ENCODE measurements at places on chromosomes 12 and 14.

DNA sequence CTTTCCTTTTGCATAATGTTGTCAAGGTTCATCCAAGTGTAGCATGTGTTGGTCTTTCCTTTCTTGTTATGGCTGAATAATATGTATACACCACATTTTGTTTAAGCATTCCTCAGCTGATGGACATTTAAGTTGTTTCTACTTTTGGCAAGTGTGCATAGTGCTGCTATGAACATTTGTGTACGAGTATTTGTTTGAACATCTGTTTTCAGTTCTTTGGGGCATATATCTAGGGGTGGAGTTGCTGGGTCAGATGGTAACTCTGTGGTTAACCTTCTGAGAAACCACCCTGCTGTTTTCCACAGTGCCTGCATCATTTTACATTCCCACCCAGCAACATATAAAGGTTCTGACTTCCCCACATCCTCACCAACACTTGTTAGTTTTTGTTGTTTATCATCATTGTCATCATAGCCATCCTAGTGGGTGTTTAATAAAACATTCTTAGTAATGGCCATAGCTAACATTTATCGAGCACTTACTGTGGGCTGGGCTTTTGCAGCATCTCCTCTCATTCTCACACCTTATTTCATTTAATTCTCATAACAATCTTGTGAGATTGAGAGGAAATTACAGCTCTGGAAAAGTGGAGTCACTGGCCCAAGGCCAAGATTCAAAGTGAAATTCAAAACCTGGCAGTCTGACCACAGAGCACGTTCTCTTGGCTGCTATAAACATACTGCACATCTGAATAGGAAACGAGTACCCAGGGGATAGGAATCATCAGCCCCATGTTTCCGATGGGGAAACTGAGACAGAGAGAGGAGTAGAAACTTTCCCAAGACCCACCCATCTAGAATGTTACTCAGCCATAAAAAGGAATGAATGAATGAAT lies 193.6 kb downstream of the KSR2 start:
- DNase-seq, result no peak

DNA sequence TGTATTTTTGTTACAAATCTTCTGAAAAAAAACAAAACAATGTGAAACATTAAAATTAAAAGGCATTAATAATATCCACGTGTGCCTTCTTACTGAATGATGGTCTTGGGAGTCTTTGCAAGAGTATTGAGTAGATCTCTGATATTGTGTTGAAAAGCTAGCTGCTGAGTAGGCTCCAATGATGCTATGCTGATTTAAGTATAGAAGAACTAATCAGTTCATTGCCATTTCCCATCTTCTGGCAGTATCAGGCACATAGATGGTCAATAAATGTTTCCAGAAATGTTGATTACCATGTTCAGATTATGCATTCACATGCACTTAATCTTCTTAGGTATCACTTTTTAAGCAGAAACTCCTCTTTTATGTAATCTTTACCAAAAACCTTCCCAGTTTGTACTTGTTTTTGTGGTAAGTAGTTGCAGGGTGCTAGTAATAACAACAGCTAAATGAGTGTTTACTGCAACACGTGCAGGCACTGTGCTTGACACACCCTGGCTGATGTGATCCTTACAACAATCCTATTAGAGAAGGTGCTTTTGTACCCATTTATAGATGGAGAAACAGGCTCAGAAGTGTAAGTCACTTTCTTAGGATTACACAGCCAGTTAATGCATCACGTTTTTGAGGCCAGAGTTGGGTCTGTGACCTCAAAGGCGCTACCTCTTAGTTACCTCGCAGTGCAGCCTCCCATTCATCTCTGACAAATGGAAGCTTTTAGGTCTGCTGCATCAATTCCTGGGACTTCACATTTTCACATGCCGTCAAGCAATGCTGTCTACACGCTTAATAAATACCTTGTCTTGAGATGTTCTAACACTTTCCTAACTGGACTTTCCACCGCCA lies 46.9 kb downstream of the EID3 start:
- no peak for DNase-seq

DNA sequence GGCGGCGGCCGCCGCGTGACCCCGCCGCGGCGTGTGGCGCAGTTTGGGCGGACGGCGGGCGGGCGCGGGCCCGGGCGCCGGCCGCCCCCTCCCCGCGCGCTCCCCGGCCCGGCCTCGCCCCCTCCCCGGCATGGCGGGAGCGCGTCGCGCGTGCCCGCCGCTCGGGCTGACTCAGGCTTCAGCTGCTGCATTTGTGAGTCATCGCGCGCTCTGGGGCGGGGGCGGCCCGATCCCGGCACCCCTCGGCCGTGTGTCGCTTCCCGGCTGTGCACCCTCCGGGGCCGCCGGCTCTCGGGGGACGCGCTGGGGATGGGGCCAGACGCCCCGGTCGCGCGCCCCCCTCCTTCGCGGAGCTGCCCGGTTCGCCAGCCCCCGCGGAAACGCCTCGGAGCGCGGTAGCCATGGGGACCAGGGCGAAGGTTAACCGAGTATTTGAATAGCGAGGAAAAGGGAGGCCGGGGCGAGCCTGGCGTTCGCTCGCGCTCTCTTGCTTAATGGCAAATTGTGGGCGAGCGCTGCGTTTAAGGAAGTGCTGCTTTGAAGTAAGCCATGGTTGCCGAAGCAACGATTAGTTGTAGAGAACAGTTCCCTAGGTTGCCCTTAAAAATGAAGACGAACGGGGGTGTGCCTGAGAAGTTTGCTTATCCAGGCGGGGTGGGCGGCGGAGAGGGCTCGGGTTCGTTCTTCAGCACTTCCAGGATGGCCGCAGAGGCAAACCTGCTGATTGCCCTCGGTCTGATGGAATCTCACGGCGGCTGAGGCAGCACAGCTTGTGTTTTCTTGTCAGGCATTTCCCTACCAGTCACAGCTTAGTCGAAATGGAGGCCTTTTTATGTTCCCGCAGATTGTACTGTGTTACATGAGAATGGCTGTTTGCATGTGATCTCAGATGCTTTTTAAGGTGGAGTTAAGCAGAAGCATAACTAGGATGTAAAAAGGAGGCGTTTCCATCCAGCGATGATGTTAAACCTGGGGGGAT lies 896 bp downstream of the EIF5 start:
- peak; percentile 75 for DNase-seq

- DNase-seq, result no peak
These were observed 550 bp downstream of the GNG2 start for GRCh38 chr14:51860825-51861499.

DNA sequence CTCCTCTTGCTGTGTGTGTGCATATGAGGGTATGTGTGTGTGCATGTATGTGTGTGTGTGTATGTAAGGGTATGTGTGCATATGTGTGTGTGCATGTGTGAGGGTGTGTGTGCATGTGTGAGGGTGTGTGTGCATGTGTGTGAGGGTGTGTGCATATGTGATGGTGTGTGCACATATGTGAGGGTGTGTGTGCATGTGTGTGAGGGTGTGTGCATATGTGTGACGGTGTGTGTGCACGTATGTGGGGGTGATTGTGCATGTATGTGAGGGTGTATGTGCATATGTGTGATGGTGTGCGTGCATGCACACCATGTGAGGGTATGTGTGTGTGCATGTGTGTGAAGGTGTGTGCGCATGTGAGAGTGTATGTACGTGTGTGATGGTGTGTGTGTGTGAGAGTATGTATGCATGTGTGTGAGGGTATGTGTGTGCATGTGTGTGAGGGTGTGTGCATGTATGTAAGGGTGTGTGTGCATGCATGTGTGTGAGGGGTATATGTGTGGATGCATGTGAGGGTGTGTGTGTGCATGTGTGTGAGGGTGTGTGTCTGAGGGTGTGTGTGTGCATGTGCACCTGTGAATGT lies 15.4 kb downstream of the DAO start:
- DNase-seq, result no peak

GRCh38 chr12:1047898-1048660 lies 57.1 kb downstream of the ERC1 start:
- DNase-seq, result no peak

DNA sequence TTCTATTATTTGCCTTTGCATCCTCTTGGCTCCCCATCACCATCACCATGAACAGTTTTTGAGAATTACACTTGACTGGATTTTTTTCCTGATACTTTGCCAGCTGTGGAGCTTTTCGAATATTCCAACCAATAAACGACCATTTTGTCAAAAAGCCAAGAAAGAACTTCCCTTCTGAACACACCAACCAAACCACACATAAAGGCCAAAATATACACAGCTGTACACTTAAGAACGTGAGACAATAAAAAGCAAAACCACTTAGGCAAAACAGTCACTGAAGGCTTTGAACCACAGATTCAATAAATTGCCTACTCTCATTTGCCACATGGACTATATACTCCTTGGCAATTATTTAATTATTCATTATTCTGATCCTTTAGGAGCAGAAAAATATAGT lies 1.1 kb downstream of the C14orf93 start:
- DNase-seq, result no peak

Measured in retina (tissue), 1 donor.